ENCODE measurements at places on chromosomes 1 and 21. TPM values are rescaled to one million over a fixed set of nuclear protein-coding genes. Genes with fewer than 3 reads are reported as not detected.

The PLA2G2F gene
- not detected for total RNA-seq

The SCNM1 gene
- total RNA-seq: 69.4 TPM

The GPR3 gene
- 0.26 TPM for total RNA-seq

The PFKFB2 gene
- 0.85 TPM for total RNA-seq

The KCNK2 gene
- not detected for total RNA-seq

The GPR157 gene
- 16.0 TPM for total RNA-seq

The ABCG1 gene
- 8.2 TPM for total RNA-seq

The SLAMF9 gene
- not detected for total RNA-seq

The RGS5 gene
- 1.1 TPM for total RNA-seq

The RYR2 gene
- total RNA-seq: 0.15 TPM

The MPL gene
- total RNA-seq: not detected

The NKAIN1 gene
- not detected for total RNA-seq

DNA sequence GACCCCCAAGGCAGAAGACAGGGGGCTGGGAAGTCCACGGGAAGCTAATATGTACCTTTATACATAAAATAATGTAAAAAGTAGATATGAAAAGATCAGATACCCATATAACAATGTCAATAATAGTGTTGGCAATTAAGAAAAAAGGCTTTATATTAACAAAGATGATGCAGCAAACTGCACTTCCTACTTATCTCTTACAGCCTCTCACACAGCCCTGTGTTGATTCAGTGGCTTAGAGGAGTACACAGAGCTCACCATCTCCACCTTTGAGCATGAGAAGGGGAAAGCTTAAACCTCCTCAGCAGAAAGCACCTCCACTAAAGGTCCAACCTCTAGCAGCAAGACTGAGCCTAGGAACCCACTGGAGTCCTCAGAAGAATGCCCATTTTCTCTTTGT lies 7.2 kb upstream of the VSIG8 start:
- ATAC-seq: no peak

DNA sequence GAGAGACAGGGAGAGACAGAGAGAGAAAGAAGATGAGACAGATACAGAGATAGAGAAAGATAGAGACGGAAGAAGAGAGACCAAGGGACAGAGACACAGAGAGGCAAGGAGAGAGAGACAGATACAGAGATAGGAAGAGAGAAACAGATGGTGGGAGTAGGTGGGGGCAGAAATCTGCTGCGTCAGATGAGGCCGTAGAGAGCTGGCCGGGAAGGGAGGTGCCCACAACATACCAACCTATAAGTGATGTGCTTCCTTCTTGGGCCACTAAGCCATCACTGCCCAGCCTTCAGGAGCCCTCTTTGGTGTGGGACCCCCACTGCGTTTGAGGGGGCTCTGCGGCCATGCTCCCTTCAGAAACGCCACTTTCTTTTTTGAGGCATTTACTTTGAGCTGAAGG lies 307.6 kb upstream of the VAMP3 start:
- no peak for ATAC-seq

DNA sequence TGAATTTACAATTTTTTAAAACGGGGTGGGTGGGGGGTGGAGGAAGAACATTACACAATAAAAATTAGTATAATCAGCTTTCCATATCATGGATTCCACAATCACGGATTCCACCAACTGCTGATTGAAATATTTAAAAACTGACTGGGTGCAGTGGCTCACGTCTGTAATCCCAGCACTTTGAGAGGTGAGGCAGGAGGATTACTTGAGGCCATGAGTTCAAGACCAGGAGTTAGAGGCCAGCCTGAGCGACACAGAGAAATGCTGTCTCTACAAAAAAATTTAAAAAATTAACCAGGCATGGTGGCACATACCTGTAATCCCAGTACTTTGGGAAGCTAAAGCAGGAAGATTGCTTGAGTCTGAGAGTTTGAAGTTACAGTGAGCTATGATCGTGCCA lies 254.7 kb downstream of the ATG4C start:
- no peak for ATAC-seq

DNA sequence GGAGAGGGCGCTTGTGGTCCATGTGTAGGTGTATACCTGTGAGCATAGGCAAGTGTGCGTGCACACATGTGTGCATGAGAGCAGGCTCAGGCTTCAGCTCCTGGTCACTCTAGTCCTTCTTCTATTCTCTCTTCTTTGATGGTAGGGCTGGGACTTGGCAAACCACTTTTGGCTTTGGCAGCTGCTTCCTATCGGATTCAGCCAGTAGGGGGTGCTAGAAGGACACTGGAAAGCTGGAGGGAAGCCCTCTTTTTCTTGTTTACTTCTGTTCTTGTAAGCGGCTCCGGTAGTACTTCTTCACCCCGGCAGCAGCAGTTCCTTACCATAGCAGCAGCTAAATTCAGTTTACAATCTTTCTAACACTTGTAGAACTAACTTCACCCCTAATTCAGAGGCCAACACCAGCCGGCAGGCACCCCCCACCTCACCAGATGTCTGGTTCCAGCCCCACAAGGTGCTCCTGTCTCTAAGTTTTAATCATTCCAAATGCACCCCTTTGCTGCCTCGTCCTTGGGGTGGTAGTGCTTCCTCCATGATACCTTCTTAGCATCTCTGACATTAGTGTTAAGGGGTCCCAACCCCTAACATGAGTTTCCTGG lies 25.1 kb downstream of the NENF start:
- ATAC-seq: peak; percentile 31

DNA sequence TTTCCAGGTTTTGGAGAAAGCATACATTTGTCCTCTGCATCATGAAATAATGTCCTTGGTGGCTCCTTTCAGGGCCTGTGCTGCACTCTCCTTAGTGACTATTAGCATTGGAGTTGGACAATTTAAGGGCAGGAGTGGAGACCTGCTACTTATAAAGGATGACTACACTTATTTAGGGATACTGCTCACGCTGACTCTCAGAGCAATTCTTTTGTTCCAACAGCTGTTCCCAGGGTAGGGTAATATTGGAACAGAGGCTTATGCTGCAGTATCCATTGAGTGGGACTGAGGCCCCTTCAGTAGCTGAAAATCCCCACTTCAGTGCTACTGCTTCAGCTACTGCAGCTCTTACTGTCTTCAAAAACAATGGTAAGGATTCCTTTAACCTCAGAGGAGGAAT lies 84.6 kb downstream of the GPR88 start:
- no peak for ATAC-seq

DNA sequence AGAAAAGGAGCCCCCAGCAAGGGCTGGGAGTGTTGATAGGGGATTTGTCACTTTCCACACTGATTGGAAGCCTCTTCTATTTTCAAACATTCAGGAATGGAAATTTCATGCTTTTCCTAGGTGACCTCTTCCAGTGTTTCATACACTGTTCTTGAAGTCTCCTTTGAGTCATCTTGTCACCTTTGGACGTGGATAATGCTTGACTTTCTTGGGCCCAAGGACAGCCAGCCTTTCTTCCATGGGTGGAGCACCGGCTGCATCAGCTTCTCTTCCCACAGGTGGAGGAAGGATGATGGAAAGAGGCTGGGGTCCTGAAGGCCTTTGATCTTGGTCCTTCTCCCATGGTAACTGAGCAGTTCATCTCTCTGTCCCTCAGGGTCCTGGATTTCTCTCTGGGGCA lies 11.9 kb upstream of the PIGR start:
- no peak for ATAC-seq

GRCh38 chr1:89739844-89740216 lies 81.0 kb upstream of the LRRC8D start:
- ATAC-seq: no peak

GRCh38 chr1:44531785-44532566 lies 126.9 kb downstream of the RNF220 start:
- peak; percentile 93 for ATAC-seq

Measured in activated T-helper 17 cell treated with anti-CD3 and anti-CD28 coated beads, Interleukin-2, amount 50 U/mL, for 72 hours (primary cell).